ENCODE measurements at places on chromosomes 5 and 9.
A peak's percentile ranks its signal among the peaks of the same experiment; 100 is the strongest.

- no peak for DNase-seq
These were observed 16.3 kb upstream of the LAMC3 start for GRCh38 chr9:130992682-130993032.

- no peak for DNase-seq
These were observed 152.9 kb downstream of the SGCD start for GRCh38 chr5:156479849-156480248.

DNA sequence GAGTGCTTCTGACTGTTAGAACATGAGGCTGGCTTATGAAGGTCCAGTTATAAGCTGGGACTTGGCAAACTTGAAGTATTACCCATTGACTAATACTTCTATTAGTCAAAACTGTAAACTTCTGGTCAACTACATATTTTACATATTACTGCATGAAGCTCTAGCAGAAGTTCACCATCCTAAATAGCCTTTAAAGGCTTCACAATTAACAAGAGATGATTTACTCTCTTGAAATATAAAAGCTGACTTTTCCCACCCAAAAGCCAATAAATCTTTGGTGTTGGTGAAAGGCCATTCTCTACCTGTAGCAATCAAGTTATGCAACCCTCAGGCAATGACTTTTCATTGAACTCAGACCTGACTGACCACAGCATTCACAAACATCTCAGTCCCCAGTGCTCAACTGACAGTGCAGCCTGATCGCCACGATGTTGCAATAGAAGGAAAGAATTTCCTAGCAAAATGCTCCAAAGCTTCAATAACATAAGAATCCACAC lies 345.6 kb downstream of the EBF1 start:
- no peak for DNase-seq

GRCh38 chr5:33793836-33794549 lies 97.8 kb downstream of the ADAMTS12 start:
- no peak for DNase-seq

- no peak for DNase-seq
These were observed 392.1 kb downstream of the DNAH5 start for GRCh38 chr5:13552361-13552760.

DNA sequence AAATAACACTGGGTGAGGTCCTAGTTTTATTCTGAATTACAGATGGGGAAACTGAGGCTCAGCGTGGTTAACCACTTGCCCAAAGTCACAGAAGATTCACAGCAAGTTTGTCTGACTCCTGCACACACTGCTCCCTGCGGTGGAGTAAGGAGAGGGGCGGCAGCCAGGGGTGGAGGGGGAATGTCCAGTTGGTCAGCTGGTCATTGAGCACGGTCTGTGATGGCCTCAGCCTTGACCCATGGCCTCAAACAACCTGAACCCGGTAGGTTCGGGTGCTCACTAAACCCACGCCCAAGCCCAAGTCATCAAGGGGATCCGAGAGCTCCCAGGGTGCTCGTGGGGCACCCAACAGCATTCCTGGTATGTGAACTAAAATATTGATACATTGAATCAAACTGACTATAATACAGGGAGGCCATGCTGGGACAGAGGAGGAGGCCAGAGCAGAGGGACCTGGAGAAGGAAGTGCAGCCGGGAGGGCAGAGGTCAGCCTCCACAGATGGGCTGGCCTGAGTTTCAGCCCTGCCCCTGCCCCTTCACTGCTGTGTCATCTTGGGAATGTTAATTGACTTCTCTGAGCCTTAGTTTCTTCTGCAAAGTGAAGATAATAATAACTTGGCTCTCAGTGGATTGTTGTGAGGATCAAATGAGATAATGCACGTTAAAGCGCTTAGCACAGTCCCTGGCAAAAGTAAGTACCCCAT lies 3.6 kb upstream of the IL17B start:
- DNase-seq = no peak

- no peak for DNase-seq
These were observed 5.0 kb downstream of the SRD5A1 start for GRCh38 chr5:6638236-6638635.

DNA sequence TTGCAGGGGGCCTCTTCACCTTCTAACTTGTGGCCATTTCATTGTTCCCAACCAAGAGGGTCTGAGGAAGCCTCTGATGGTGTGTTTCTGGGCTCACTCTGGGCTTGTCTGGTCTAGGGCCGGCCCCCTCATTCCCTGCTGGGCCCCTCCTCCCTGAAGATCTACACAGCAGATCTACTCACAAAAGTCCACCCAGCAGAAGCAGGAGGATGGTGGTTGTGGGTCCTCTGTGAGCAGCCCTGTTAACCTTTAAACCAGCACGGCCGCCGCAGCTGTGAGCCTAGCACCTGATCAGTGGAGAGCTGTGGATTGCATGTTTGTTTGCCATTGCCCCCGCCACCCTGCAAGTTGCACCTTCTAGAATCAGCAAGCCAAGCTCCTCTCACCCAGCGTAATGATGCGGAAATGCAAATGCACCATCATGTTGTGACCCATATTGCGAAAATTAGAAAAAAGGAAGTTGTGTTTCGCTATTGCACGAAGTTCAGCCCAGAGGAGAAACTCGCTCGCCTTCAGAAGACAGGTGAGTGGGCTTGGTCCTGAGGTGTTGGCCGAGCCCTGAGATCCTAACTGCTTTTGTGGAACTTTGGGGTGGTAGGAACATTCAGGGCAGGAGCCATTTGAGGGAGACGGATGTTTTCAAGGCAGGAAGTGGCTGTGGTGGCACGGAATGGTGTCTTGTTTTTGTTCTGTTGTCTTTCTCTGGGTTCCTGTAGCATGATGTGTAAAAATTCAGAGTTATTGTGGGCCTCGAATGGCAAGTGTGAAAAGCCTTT lies 16.7 kb downstream of the FGD3 start:
- DNase-seq = no peak

- DNase-seq = no peak
These were observed 90.1 kb downstream of the PAPPA start for GRCh38 chr9:116243708-116244107.

DNA sequence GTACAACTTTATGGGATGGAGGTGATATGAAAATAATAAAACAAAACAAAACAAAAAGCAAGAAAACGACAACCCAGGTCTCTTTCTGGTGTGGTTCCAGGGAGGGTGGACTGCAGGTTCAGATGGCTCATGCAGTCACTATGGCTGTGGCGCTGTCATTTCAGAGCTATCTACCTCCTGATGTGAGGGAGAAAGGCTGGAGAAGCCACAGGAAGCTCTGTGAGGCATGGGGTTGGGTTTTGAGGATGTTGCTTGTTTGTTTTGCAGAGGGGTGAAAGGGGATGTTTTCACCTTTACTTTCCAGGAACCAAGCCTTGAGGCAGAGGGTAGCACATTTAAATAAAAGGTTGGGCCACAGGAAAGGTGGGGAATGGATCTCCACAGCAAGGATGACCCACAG lies 18.7 kb downstream of the NIPAL4 start:
- no peak for DNase-seq

GRCh38 chr5:138276402-138277054 lies 2.1 kb upstream of the GFRA3 start:
- no peak for DNase-seq

DNA sequence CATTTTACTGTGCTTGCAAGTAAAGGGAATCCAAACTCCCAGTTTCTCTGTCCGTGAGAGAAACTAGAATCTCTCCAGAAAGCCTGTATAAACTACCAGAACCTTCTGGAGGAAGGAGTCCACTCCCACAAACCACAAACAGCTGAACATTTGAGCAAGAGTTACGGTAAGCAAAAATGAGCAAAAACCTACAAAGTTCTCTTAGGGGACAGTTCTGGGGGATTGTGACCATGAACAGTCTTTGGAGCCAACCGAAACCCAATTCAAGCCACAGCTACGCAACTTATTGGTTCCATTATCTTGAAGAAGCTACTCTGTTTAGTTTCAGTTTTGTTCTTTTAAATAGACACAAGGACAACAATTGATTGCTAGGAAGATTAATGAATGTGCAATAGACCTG lies 330.6 kb downstream of the ASTN2 start:
- DNase-seq = no peak

GRCh38 chr9:14310311-14310710 lies 3.6 kb downstream of the NFIB start:
- no peak for DNase-seq

- no peak for DNase-seq
These were observed 164.8 kb downstream of the ARHGAP26 start for GRCh38 chr5:142935014-142935413.

- no peak for DNase-seq
These were observed 537.5 kb downstream of the ELAVL2 start for GRCh38 chr9:23288545-23288944.

- DNase-seq = no peak
These were observed 374.8 kb downstream of the NFIB start for GRCh38 chr9:13939134-13939533.

GRCh38 chr5:20498926-20499325 lies 510.9 kb upstream of the CDH18 start:
- DNase-seq = no peak

DNA sequence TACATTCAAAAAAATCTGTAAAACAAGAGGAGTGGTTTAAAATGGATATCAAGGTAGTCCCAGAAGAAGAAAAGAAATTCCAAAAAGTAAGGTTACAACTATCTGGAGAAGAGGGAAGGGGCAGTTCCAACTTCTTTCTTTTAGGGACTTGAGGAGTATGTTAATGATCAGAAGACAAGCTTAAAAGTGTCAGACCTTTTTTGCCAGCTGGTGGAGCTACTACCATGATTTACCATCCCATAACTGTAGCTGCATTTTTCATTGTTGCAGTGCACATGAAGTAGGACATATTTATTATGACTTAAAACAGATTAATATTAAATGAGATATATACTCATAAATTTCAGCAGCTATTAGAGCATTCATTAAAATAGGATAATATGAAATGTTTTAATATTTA lies 158.5 kb upstream of the RGS7BP start:
- DNase-seq = peak; percentile 10

- no peak for DNase-seq
These were observed 1.5 kb upstream of the TTC39B start for GRCh38 chr9:15308511-15308910.

DNA sequence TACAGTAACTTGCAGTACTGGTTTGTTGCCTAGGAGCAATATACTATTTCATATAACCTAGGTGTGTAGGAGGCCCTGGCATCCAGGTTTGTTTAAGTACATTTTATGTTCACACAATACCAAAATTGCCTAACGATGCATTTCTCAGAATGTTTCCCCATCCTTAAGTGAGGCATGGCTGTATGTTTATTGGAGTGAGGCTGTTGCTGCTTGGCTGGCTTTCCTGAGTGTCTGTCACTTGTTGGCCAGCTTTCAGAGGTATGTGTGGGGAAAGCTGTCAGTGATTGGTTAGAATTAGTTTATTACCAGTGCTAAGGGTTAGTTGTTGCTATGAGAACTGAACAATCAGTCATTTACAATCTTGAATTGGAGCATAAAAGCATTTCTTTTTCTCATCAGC lies 154.1 kb upstream of the CDH12 start:
- DNase-seq = no peak

- DNase-seq = no peak
These were observed 6.9 kb upstream of the RIC1 start for GRCh38 chr9:5622016-5622415.

GRCh38 chr5:124234022-124234769 lies 512.2 kb downstream of the ZNF608 start:
- DNase-seq = no peak

DNA sequence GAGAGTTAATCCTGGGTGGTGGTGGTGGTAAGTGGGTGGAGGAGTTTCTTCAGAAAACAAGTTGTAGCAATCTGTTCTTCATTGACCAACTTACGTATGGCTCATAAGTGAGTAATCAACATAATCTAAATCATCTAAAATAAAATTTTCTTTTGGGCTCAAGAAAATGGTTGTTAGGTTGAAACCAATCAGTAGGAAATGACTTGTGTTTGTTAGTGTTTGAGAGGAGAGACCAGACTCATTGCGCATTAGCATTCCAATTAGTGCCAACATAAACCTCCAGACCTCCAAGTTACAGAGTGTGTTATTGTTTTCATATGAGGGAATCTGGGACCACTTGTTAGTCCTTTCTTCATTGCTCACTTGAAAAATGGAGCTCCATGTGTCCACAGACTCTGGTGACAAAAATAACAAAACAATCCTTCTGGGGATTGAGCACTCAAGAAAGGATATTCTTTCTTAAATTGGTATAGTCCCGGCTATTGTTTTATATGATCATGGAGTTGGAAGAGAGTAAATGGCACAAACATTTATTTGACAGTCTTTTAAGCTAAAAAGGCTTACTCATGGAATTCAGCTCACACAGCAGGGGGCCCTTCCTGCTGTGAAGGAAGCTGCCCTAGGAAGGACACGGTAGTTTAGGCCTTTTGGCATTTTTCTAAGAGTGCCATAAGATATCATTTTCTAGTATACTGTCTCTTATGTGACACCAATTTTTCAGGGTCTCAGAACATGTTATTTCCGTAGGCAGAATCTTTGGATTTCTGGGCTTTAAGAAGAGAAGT lies 441.1 kb downstream of the EBF1 start:
- DNase-seq = no peak

DNA sequence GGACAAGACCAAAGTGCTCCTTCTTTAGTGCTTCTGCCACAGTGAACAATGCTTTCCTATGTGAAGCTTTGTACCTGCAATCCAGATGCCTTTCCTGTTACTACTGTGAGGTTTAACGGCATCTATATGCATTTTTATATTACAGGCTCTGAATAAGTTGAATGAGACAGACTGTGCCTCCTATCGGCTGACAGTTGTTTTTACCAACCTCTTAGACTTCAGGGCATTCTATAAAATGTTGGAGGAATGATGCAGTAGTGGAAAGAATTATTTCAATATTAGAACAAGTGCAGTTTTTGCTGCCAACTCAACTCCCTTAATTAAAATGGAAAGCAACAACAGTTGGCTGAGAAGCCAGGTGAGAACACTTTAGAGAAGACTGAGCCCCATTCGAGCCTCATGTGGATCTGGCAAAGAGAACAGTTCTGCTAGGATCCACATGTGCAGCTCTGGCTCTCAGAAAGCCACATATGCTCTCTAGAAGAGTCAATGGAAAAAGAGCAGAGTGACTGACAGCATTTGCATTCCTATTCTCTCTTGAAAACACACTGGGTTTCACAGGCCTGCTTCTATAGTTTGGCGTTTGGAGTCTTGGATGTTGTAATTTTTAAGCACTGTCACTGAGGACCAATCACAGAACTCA lies 147.5 kb downstream of the LURAP1L start:
- DNase-seq = no peak

- no peak for DNase-seq
These were observed 21.0 kb upstream of the TAF11L2 start for GRCh38 chr5:17477043-17477442.
